ENCODE measurements at places on chromosomes 1 and 21.

DNA sequence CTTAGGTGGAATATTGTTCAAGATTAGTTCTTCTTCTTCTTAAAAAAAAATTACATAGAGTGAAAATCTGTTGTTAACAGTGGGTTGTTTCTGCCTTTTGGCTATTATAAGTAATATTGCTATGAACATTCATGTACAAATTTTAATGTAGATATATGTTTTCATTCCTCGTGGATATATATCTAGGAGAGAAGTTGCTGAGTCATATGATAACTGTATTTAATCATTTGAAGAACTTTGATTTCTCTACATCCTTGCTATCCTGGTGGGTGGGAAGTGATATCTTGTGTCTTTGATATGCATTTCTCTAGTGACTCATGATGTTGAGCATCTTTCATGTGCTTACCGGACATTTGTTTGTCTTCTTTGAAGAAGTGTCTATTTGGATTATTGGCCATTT lies 29.9 kb downstream of the MAST2 start:
- no peak for DNase-seq

DNA sequence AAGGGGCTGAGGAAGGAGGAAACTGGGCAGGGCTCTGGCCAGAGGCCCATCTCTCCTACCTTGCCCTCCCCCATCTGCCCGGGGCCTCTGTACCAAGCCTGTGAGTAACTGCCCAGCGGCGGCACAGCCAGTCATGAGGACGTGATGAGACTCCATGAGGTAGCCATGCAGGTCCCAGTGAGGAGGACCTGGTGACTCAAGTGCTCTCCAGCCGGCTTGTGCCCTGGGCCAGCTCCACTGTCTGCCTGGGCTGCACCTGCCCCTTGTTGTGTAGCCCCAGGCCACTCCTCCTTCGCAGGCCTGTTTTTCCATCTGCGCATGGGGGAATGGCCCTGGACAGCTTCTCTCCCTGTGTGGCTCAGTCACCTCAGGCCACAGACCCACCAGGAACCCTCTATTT lies 42.0 kb upstream of the PADI1 start:
- DNase-seq: no peak

DNA sequence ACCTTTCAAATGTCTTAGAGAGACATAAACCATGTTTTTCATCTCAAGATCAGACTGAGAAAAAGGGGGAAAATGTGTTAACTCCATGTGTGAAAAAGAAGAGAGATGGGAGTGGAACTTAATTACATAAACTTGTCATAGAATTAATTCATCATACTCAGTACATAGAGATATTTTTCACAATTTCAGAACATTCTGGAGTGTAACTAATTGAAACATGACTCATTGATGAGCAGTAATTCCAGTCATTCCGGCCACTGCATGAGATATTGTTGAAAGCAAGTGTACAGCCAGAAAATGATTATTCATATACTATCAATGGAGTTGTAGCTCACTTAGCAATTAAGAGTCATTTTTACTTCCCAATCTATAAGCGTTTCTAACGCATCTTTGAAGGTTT lies 739.3 kb downstream of the LTN1 start:
- DNase-seq: no peak

GRCh38 chr1:109777980-109778625 lies 14.4 kb upstream of the EPS8L3 start:
- no peak for DNase-seq

- no peak for DNase-seq
Measured at GRCh38 chr1:55825461-55825860, 610.3 kb upstream of the USP24 start.

DNA sequence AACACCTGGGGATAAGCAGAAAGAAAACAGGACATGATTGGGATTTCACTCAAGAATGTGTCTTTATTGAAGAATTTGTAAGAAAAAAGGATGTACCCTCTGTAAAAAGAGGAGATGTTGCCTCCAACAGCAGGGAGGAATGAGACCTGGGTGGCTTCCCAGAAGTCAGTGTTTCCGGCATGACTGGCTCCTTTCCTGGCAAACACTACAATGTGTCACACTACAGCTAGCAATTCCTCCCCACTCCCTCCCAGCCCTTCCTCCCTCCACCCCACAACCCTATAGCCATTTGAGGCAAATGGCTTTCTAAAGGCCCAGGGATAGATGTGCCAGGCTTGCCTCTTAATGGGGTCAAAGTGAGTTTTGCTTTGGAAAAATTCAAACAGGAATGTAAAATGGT lies 11.5 kb upstream of the COL8A2 start:
- no peak for DNase-seq

- DNase-seq: no peak
Measured at GRCh38 chr1:223016381-223016780, 126.7 kb downstream of the TLR5 start.

- no peak for DNase-seq
Measured at GRCh38 chr1:153342178-153342577, 6.5 kb downstream of the PGLYRP4 start.

DNA sequence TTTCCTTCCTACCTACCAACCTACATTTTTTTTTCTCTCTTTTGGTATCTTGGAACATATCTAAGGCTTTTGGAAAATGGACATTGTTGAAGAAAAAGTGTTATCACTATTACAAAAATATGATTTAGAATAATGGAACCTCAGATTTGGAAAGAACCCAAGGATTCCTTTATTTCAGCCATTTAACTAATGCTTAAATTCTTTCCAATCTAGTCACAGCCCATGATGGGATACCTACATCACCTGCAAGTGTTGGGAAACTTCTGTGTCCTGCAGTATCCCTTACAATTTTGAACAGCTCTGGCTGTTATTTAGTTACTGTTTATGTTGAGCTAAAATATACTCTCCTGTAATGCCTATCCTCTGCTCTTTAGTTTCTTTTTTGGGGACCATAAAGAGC lies 22.3 kb upstream of the APOBEC4 start:
- no peak for DNase-seq

GRCh38 chr1:37238364-37239224 lies 204.3 kb upstream of the GRIK3 start:
- no peak for DNase-seq

- DNase-seq: no peak
Measured at GRCh38 chr1:206502812-206503211, 4.5 kb upstream of the RASSF5 start.

GRCh38 chr21:16376673-16377072 lies 646.9 kb downstream of the USP25 start:
- DNase-seq: no peak

- DNase-seq: no peak
Measured at GRCh38 chr1:109919303-109919702, 8.7 kb downstream of the CSF1 start.

DNA sequence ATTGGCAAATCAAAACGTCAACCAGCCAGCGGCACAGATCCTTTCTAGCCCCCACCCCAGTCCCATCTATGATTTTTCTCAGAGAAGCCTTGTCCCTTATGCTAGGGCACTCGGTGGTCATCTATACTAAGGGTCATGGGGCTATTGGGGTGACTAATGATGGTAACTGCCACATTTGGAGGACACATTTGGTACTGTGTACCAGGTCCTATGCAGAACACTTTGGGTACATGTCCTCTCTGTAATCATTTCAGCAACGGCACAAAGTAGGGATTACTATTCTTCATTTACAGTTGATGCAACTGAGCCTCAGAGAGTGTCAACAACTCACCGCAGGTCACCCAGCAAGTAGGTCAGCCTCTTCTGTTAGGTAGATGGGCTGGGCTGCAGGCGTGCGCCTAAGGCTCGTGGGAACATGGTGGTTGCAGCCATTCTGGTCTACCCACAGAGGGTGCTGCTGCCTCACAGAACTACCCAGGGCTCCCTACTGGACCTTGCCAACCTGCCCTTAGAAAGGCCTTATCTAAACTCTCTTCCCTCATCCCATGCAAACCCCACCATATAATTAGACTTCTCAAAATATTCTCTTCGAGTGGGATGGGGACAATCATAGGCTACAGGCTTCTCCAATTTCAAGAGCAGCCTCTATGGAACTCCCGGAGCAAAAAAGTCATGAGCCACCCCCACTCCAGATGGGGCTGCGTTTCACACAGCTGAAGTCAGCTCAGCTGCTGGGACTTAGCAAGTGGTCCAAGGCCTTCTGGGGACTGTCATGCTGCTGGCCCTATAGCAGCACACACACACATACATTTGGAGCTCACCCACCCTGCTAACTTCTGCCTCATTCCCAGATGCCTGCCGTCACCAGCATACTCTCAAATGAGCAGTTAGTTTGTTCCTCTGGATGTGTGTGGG lies 5.8 kb upstream of the SDHB start:
- peak; percentile 83 for DNase-seq

GRCh38 chr21:16872616-16873015 lies 640.2 kb upstream of the CXADR start:
- no peak for DNase-seq

DNA sequence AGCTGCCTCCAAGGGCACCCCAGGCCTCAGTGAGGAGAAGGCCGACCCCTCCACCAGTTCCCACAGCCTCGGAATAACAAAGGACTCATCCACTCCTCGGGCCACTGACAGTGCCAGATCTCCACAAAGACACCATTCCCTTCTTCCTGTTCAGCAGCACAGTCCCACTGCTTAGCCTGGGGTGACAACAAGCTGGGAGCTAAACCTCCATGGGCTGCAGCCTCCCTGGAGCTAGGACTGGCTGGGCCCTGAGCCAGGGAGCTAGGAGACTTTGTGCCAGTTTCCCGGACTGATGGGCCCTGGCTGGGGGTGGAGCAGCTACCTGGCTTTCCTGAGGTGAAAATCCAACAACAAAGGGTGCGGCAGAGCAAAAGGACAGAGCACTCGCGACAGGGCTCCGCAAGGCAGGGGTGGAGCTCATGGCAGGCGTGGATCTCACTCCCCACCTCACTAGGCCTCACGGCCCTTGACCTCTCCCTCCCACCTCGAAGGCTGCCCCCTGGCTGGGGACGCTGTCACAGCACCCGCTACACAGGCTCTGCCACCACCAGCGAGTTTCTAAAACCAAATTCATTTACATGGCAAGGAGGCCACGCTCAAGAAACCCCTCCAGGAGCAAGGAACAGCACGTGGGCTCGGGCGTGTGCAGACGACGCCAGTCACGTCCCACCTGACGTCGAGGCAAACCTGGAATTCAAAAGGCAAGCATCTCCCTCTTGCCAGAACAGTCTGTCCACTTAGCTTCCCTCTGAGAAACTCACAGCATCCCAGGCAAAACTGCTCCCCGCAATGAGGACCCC lies 13.8 kb downstream of the SLC35E2B start:
- DNase-seq: no peak

- no peak for DNase-seq
Measured at GRCh38 chr1:182671750-182672486, 12.5 kb downstream of the RGS8 start.

DNA sequence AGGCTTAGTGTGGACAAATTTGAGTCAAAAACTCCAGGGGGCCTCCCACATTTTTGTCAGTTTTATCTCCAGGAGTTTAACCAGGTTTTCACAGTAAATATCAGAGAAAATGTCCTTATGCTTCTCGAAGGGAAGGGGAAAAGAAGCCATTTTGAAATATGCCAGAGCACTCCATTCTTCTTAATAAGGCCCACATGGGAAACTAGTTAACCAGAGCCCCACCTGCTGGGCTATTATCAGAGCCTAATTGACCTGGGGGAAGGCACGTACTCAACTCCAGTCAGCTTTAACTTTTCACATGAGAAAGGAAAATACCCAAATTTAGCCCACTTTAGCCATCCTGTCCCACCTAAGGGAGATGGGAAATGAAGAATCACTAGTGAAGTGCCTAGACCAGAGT lies 296.3 kb downstream of the PTBP2 start:
- DNase-seq: no peak

DNA sequence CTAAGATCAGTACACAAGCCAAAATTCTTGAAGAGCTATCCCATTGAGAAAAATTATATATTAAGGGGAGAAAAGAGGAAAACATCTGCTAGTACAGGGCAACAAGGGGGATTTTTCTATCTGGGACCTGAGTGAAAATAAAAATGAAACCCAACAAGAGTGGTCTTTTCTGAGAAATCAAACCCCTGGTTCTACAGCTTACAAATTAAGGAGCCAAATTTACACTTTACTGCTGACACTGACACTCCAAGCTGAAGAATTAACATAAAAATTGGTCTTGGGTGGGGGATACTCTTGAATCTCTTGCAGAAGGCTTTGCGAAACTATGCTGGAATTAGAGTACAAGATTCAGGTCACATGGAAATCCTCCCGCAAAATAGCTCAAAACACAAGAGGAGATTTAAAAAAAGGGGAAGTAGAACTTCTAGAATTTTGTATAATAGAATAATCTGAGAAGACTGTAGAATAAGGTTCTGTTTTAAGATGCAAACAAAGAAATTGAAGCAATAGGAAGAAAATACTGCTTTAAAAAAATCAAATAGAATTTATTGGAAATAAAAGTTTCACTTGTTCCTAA lies 32.1 kb upstream of the HSPA13 start:
- no peak for DNase-seq

DNA sequence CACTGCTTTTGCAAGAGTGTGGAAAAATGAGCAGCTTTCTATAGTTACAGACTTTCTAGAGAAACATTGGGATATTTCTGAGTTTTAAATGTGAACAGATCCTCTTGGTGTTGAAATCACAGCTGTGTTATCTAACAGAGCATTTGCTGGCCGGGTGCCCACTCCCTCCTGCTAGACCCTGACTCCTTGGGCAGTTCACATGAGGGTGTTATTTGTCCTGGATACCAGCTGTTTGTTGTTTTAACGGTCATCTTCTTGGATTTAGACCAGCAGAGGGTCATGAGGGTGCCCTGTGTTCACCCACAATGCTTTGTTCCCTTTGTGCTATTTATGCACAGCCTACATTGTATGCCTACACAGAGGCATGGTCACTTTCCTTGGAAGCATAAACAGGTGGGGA lies 67.1 kb downstream of the CENPF start:
- no peak for DNase-seq

GRCh38 chr1:168138134-168138533 lies 1.4 kb upstream of the GPR161 start:
- no peak for DNase-seq

- DNase-seq: no peak
Measured at GRCh38 chr1:160542303-160542945, 19.4 kb upstream of the SLAMF6 start.

- DNase-seq: no peak
Measured at GRCh38 chr1:6732942-6733341, 31.3 kb upstream of the DNAJC11 start.

GRCh38 chr1:244730153-244730933 lies 77.4 kb downstream of the DESI2 start:
- peak; percentile 42 for DNase-seq

DNA sequence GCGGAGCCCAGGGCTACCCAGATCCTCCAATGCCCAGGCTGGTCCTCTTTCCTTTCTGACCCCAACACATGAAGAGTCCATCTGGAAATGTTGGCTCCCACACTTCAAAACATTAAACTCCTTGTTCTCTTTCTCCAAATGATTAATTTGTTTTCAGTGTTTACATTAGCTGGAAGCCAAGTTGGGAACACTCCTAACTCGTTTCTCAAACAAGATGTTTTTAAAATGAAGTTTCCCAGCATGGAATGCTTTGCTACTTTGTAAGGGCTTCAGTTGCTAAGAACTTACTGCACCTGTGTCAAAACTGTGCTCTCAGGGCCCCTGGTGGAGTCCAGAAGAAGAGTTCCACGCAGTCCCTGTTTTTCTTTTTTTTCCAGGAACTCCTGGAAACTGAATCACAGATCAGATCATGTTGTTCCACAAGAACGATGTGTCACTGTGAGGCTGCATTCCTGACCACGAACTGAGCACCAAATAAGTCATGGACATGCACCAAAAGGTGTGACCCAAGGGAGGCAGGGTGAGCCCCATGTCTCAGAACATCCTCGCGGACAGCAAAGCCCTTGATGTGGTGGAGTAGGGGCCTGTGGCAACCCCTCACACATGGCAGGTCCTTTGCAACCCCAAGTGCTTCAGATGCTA lies 257.3 kb downstream of the KCNJ6 start:
- no peak for DNase-seq
